ENCODE measurements at places on chromosomes 1 and 21.

GRCh38 chr1:2916706-2917105, 104.6 kb upstream of the ACTRT2 start:
- no peak for DNase-seq

DNA sequence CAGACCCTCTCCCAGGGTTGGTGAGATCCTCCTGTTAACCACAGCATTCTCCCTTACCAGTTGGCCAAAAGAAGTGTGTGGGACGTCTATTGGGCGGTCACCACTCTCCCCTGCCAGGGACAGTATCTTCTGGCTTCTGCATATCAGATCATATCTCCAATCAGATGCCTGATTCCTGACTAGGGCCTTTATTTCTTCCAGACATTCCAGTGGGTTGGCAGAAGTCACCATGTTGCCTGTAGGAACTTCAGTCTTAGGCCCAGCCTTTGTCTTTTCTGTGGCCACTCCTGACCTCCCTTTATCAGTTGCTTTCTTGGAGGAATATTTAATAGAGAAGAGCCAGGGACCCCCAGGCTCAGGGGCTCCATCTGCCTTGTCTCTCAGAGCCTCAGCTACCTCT, 130.4 kb upstream of the F3 start:
- DNase-seq, result no peak

- no peak for DNase-seq
Observed at GRCh38 chr21:29306920-29307319, 8.2 kb downstream of the BACH1 start.

- no peak for DNase-seq
Observed at GRCh38 chr1:115277276-115277675, 60.8 kb downstream of the NGF start.

- no peak for DNase-seq
Observed at GRCh38 chr1:161905269-161905884, 118.3 kb downstream of the OLFML2B start.

DNA sequence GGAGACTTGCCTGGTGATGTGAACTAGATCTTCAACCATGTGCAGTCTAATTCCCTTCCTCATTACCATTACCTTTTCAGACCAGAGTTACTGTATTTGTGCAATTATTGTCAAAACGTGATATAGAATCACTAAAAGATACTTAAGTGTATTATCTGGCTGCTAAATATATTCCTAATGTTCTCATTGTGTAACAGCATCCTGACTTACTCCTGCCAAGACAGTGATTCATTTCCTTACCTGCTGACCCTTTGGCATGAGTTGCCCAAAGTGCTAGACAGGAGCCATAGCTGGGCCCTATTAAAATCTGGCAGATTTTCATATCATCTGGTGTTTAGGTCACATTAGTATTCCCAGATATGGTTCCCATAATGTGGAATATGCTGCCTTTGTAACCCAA, 598.3 kb upstream of the CAMK1G start:
- DNase-seq, result no peak

- DNase-seq, result no peak
Observed at GRCh38 chr1:43605157-43605556, 44.8 kb upstream of the KDM4A start.

GRCh38 chr21:36849461-36850105, 116.9 kb downstream of the HLCS start:
- DNase-seq, result no peak

DNA sequence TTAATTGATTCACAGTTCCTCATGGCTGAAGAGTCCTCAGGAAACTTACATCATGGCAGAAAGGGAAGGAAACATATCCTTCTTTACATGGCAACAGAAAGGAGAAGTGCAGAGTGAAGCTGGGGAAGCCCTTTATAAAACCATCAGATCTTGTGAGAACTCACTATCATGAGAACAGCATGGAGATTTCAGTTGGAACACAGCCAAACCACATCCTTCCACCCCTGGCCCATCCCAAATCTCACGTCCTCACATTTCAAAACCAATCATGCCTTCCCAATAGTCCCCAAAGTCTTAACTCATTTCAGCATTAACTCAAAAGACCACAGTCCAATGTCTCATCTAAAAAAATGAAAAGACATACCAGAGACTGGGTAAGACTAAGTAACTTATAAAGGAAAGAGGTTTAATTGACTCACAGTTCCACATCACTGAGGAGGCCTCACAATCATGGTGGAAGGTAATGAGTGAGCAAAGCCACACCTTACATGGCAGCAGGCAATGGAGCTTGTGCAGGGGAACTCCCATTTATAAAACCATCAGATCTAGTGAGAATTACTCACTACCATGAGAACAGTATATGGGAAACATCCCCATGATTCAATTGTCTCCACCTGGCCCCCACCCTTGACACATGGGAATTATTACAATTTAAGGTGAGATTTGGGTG, 105.2 kb downstream of the MRPL39 start:
- DNase-seq, result no peak

DNA sequence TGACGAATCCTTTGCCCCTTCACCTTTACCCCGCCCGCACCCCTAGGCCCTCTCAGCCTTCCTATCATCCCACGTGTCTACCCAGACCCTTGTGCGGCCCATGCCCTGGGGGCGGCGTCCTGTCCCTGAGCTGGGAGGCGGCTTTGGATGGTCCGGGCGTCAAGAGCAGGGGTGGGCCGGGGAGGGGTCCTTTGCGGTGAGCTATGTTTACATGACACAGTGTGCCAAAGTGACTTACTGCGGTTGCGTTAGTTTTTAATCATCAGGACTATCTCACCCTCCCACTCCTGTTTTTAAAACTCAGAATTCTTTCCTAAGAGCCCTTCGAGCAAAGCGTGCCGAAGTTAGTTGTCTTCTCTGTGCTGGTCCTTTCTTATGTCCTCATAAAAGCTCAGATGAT, 144.6 kb downstream of the PGBD5 start:
- DNase-seq, result no peak

Measured in cerebellar nuclear complex (tissue), 1 donor.